ENCODE measurements at places on chromosomes 3 and 15.

GRCh38 chr3:102036017-102036416 lies 186.7 kb downstream of the NFKBIZ start:
- no peak for DNase-seq

GRCh38 chr3:141403576-141403975 lies 35.3 kb downstream of the ZBTB38 start:
- no peak for DNase-seq

- DNase-seq, result no peak
Observed at GRCh38 chr3:59364496-59364895, 314.7 kb upstream of the CFAP20DC start.

DNA sequence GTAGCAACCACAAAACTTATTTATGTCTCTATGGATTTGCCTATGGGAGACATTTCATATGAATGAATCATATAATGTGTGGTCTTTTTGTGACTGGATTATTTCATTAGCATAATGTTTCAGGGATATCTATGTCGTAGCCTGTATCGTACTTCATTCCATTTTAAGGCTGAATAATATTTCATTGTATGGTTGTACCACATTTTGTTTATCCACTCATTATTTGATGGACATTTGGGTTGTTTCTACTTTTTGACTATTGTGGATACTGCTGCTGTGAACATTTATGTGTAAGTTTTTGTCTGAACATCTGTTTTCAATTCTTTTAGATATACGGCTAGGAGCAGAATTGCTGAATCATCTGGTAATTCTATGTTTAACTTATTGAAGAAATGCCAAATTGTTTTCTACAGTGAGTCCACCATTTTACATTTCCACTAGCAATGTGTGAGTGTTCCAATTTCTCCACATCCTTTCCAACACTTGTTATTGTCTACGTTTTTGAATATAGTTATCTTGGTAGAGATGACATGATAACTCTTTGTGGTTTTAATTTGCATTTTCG lies 134.4 kb upstream of the DAZL start:
- DNase-seq, result no peak

DNA sequence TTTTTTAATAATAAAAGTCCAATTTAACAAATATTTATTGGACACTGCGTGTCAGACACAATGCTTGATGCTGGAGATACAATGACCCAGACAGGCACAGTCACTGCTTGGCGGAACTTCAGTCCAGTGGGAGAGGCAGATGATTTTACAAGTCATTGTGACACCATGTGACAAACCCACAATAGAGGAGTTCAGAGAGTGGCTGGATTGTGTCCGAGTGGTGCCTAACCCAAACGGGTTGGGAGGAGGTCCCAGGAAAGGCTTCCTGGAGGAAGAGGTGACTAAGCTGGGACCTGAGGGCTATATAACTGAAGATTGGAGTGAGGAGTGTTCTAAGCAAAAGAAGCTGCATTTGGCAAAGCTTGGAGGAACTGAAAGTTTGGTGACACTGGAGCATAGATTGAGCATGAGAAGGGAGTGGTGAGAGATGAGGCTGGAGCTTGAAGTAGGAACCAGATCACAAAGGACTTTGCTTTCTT lies 41.4 kb downstream of the CRTC3 start:
- no peak for DNase-seq

DNA sequence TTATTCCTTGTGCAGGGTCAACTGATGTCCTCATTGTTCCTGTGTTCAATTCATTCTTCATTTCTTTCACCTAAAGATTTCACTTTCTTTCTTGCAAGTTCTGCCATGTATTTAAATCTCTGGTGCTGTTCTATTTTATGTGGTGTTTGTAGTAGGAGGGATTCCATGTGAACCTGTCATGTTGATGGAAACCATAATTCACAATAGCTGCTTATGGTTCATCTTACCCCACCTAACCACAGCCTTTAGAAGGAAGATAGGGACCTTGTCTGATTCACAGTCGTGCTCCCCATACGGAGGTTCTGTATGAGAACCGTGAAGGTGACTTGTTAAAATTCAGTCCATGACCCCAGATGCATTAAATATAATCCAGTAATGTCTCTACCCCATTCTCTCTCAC lies 21.9 kb downstream of the SLCO2A1 start:
- no peak for DNase-seq

DNA sequence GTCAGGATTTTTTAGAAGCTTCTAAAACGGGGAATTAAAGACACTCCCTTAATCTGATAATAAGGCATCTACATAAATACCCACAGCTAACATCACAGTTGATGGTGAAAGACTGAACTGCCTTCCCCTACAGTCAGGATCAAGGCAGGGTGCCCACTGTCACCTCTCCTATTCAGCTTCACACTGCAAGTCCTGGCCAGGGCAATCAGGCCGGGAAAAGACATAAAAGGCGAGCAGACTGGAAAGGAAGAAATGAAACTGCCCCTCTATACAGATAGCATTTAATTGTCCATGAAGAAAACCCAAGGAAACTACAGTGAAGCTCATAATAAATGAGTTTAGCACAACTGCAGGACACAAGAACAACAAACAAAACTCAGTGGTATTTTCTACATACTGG lies 61.7 kb downstream of the HERC2 start:
- no peak for DNase-seq

GRCh38 chr3:43704697-43705096 lies 14.0 kb downstream of the ABHD5 start:
- DNase-seq, result no peak

DNA sequence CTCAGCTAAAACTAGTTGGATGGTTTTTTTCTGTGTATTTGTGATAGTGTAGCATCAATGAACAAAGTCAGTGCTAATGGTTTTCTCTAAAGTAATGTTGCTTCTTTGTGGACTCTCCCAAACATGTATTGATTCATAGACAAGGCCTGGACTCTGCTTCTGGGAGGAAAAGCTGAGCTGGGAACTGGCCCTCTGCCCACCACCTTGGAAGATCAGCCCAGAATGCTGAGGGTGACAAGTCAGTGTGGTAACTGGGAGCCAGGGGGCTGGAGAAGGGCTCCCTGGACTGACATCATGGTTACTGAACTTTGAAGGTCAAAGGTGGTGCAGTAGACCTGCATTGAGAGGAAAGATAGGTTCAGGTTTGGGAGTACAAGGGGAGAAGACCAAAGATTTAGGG lies 3.0 kb downstream of the ARHGAP31 start:
- no peak for DNase-seq

- no peak for DNase-seq
Observed at GRCh38 chr3:32423956-32424557, 32.4 kb downstream of the CMTM7 start.

Data from activated CD4-positive, alpha-beta T cell treated with anti-CD3 and anti-CD28 coated beads, Interleukin-2, amount 50 U/mL, for 24 hours (primary cell).